Fibroblast of the aortic adventitia (primary cell): ENCODE measurements at places on chromosomes 2 and 18. TPM values are rescaled to one million over a fixed set of nuclear protein-coding genes. Genes with fewer than 3 reads are reported as not detected.

SERPINB12 gene
- total RNA-seq: not detected in 2 replicates

MALL gene
- 10.1 and 442 TPM in 2 replicates for total RNA-seq

PDE11A gene
- not detected in 2 replicates for total RNA-seq

GRCh38 chr2:6526093-6526824 lies 339.4 kb downstream of the CMPK2 start:
- DNase-seq: no peak

DNA sequence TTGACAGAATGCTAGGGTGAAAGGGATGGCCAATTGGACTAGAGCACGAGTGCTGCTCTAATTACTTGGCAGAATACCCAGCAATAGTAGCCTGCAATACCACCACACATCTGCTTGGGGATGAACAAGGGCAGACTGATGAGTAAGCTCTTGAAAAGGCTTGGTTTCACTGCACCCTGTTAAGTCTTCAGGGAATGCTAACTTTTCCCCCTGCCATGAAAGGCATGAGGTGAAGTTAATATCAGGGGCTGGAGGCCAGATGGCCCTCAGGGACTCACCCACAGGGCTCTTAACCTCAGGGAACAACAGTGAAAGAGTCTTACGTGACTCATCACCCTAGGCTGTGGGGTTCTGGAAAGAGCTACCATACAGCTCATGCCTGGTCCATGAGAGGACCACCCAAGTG lies 51.7 kb upstream of the MYL1 start:
- DNase-seq: no peak

GRCh38 chr2:236901956-236902355 lies 183.7 kb upstream of the COPS8 start:
- DNase-seq: no peak

DNA sequence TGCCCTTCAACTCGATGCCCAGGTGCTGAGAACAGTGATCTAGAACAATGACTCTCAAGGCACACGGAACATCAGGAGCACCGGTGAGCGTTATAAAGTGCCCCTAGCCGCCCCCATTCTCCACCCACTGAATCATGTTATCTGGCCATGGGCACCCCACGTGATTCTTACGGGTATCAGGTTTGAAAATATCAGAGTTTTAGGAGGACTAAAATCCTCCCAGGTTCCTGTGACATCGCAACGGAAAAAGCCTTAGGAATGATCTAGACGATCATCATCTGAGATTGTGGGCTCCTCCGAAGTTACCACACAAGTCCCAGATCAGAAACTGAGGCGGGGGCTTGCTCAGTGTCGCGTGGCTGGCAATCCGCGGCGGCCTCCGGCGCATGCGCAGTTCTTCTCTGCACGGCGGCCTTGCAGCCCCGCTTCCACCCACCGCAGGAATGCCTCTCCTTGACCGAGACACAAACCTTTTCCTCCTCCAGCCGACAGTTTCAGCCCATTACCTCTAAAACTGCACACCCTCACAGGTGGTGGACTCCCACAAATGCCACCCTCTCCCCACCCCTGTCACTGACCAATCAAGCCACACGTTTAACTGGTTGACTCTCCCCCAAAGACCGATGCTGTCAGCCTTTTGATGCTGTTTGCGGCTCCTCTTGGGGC lies 5.8 kb upstream of the MRPL33 start:
- DNase-seq: no peak

DNA sequence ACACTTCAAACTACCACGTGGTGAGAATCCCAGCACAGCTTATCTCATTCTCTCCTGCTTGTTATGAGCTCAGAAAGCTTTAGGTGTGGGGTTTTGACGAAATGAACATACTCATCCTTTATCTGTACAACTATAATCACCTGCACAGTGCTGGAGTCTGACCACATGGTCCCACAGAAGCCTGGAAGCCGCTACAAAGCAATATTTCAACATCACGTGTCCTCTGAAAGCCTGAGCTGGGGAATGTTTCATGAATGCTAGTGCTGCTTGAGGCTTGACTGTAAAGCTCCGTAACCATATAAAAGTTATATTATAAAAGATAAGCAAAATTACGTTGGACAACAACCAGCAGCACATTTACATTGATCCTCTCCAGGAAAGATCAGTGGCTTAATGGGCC lies 43.9 kb downstream of the PIEZO2 start:
- DNase-seq: no peak

- peak; percentile 87 for DNase-seq
These were observed 92.6 kb downstream of the ACTR2 start for GRCh38 chr2:65320042-65320725.
